ENCODE measurements at places on chromosomes 5 and 9.

DNA sequence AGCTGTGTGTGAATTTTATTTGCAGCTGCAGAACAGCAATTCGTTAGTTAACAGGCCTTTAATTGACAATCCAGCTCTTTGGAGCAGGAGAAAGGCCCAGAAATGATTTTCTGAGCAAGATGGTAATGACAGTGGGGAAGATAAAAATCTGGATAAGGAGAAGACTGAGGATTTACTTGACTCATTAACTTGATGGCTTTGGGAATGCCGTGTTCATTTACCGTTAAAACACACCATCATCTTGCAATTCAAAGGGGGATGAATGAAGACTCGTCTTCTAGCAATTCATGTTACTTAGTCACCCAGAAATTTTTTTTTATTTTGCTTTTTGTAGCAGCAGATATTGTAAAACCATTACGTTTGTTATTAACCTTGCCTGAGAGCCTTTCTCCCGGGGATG, 52.0 kb downstream of the PTTG1 start:
- no peak for DNase-seq

- DNase-seq: no peak
Measured at GRCh38 chr9:107358986-107359385, 75.9 kb downstream of the RAD23B start.

DNA sequence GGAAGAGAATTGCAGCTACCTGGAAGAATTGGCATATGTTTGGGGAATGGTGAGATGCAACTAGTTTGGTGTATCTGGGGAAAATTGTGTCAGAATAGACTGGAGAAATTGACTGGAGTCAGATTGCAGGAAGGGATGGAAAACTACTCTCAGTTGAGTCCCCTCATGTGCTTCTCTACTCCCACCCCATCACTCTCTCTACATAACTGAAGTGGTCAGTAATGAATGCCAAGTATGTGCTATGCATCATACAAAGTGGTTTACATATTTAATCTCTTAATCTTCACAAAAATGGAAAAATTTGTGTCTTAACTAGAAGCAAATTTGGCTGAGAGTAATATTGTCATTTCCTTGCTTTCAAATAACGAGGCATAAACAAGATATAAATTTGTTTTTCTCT, 146.4 kb upstream of the TNC start:
- no peak for DNase-seq

DNA sequence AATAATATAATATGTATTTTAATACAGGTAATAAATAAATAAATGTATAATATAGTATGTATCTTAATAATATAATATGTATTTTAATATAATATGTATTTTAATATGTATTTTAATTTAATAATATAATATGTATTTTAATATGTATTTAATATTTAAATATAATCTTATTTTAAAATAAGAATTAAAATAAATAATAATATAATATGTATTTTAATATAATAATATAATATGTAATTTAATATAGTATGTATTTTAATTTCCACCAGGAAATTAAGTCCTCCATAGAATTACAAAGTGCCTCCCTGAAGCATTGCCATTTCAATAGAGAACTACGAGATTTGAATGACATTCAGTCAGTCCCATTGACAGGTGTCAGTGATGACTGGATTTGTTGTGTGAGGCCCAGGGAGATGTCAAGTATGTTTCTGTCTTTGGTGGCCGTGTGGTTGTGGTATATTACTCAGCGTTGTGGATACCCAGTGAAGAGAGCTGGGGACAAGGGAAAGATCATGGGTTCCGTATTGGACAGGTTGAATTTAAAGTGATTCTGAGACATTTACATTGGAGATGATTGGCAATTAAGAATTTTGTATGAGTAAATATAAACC, 14.2 kb upstream of the C5orf46 start:
- no peak for DNase-seq
